ENCODE measurements at places on chromosomes 1 and 21. TPM values are rescaled to one million over a fixed set of nuclear protein-coding genes. Genes with fewer than 3 reads are reported as not detected.

Gene SH3D21
- 5.4 TPM for total RNA-seq

Gene HMGCS2
- total RNA-seq, result 0.64 TPM

DNA sequence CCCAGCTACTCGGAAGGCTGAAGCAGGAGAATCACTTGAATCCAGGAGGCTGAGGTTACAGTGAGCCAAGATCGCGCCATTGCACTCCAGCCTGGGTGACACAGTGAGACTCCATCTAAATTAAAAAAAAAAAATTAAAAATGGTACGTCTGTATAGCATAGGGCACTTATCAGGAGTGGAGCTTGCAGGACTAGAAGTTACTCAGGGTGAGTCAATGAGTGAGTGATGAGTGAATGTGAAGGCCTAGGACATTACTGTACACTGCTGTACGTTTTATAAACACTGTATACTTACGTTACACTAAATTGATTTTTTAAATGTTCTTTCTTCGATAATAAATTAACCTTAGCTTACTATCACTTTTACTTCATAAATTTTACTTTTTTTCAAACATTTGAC is 183.6 kb downstream of the NR5A2 start:
- no peak for DNase-seq

Gene ALG14
- total RNA-seq, result 3.2 TPM

Gene PRR9
- not detected for total RNA-seq
